ENCODE measurements at places on chromosomes 7 and 10. TPM values are rescaled to one million over a fixed set of nuclear protein-coding genes. Genes with fewer than 3 reads are reported as not detected.

Gene MYL10
- total RNA-seq = not detected

Gene THSD7A
- not detected for total RNA-seq

Gene HACD1
- 4.1 TPM for total RNA-seq

Gene MNX1
- total RNA-seq = not detected

Gene ADCY1
- total RNA-seq = 0.57 TPM

Gene ATE1
- 23.1 TPM for total RNA-seq

Gene GBF1
- 44.0 TPM for total RNA-seq

Gene PWWP2B
- total RNA-seq = 3.0 TPM

Gene LIPM
- total RNA-seq = not detected

Gene LIPJ
- total RNA-seq = not detected

DNA sequence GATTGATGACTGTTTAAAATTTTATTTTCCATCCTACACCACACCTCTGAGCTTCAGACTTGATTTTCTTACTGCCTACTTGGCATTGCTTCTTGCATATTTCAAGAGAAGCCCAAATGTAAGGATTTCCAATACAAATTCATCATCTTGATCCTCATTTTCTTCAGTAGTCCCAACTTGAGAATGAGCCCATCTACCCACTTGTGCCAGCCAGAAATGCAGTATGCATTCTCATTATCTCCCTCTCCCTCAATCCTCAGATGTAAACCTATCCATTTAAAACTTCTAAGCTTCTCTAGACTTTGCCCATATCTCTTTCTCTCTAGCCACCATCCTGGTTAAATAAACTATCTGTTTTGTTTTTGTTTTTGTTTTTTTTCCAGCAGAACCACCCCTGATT is 22.4 kb upstream of the EGFR start:
- DNase-seq = no peak

- no peak for DNase-seq
Measured at GRCh38 chr7:112052993-112053736, 153.0 kb downstream of the DOCK4 start.

DNA sequence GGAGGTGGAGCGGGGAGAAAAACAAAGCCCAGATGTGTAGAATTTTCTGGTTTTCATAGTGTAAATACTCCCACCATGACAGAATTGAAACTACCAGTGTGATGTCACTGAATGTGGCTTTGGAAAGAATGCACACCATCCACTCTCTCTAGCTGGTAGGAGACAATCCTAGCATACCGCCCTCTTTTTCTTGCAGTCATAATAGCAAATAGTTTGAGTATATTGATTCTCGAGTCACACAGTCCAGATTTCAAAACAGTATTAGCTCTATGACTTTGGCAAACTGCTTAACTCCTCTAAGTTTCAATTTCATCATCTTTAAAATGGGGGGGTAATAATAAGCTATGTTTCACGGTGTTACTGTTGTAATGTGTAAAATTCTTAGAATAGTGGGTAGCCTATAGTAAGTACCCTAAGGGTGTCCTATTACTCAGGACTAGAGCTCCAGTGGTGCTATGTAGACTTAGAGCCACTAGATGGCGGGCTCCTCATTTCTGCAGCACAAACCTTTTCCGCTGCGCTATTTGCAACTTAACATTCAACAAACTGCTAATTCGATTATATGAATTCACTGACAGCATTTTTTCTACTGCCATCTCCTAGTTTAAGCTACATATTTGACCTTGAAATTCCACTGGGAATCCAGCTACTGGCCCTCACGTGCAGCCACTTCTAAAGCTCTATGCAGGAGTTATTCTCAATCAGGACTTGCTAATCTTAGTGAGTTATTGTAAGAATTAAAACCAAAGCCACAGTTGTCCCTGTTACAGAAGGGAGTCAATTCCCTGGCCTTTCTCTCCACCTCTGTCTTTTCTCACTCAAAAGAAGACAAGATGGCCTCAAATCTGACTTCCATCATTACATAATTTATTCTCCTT is 18.7 kb downstream of the TAS2R40 start:
- peak; percentile 81 for DNase-seq

GRCh38 chr10:113661332-113661731 is 2.5 kb downstream of the NRAP start:
- DNase-seq = no peak

- DNase-seq = no peak
Measured at GRCh38 chr10:83824099-83824498, 315.2 kb upstream of the GHITM start.

DNA sequence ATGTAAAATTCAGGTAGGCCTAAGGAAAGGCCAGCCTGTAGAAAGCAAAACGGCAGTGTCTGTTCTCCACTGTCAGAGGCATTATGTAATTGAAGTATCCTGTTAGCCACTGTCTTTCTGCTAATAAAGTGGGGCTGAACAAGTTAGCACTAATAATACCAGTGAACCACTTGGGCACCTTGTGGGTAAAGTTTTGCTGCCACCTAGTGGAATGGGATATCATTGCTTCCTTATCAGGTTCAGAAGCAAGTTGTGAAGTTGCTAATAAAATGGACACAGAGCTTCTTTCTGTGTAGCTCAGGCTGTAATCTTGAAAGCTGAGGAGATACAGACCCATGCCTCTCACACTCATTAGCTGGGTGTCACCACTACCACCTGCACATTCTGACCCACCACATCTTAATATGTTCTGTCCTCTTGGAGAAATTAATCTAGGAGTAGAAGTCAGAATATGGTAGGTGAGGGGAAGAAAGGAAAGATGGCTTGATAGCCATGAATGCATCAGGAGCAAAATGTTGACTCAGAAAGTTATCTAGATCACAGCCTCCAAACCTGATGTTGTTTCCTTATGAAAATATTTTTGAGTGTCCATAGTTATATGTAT is 175.1 kb downstream of the SEPTIN7 start:
- peak; percentile 47 for DNase-seq

- DNase-seq = no peak
Measured at GRCh38 chr10:88642209-88642608, 22.0 kb upstream of the LIPF start.

- DNase-seq = no peak
Measured at GRCh38 chr7:95579318-95579717, 17.0 kb downstream of the PDK4 start.

- no peak for DNase-seq
Measured at GRCh38 chr10:49056356-49056755, 59.0 kb downstream of the VSTM4 start.

- DNase-seq = peak; percentile 39
Measured at GRCh38 chr10:97224483-97225435, 39.0 kb upstream of the SLIT1 start.

DNA sequence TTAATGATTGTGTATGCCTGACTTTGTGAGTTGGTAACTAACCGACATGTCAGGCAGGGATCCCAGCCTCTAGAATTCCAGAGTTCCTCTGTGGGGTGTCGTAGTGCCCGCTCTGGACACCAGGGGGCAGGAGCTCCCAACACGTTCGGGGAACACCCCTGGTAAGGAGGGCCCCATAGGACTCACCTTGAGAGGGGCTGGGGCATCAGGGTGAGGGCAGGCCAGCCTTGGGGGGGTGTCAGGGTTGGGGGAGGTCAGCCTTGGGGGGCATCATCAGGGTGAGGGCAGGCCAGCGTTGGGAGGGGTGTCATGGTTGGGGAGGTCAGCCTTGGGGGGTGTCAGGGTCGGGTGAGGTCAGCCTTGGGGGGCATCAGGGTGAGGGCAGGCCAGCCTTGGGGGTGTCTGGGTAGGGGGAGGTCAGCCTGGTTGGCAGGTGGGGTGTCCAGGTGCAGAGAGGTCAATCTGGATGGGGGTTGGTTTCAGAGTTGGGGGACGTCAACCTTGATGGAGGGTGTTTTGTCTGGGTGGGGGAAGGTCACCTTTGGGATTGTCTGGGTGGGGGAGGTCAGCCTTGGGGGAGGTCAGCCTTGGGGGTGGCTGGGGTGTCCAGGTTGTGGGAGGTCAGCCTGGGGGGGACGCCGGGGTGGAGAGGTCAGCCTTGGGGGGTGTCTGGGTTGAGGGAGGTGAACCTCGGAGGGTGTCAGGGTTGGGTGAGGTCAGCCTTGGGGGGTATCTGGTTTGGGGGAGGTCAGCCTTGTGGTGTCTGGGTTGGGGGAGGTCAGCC is 45.6 kb upstream of the SUN1 start:
- DNase-seq = peak; percentile 80

DNA sequence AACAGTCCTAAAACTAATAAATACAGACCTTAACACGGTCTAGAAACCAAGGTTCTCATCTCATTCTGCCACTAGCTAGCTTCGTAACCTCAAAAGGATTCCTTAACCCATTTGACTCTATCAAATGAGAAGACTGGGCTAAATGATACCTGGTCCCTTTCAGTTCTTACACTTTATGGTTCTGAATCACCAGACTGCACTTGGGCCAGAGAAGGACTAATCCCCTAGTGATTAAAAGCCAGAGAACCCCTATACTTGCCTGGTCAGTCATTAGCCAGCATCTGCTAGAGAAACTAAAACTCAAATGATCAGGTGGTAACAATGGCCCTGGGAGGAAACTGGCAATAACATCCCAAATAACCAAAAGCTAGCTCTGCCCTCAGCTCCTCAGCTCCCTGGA is 16.8 kb downstream of the TMEM243 start:
- no peak for DNase-seq

- DNase-seq = no peak
Measured at GRCh38 chr7:83794829-83795228, 145.9 kb upstream of the SEMA3E start.

DNA sequence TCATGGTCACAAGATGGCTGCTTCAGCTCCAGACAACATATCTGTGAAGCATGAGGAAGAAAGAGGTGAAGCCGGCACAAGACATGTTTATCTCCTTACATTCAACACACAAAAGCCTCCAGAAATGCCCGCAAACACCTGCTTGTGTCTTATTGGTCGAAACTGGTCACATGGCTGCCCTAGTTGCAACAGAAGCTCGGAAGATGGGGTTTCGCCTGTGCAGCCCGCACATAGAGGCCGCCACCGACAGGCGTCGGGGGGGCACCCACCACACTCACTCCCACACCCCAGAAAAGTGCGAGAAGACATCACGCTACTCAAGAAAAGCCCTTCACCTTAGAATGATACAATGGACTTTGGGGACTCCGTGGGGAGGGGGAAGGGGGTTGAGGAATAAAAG is 63.0 kb upstream of the MGMT start:
- DNase-seq = no peak

- no peak for DNase-seq
Measured at GRCh38 chr7:52958621-52959140, 76.8 kb upstream of the POM121L12 start.

DNA sequence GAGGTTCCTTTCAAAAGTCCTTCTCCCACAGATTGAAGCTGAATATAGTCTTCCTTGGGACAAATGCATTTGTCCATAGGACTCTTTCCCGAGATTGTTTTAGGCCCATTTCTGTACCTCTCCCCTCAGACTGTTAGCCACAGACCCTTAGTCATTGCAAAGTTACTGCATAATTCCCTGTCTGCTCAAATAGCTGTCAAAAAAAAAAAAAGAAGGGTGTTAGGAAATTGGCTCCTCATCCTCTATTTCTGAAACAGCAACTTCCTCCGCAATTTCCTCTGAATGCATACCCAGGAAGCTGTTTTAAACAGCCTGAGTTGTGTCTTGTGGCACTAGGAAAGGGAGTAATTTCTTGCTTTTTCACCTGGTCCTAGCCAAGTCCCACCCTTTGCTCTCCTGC is 5.4 kb downstream of the LRRC4 start:
- DNase-seq = no peak

DNA sequence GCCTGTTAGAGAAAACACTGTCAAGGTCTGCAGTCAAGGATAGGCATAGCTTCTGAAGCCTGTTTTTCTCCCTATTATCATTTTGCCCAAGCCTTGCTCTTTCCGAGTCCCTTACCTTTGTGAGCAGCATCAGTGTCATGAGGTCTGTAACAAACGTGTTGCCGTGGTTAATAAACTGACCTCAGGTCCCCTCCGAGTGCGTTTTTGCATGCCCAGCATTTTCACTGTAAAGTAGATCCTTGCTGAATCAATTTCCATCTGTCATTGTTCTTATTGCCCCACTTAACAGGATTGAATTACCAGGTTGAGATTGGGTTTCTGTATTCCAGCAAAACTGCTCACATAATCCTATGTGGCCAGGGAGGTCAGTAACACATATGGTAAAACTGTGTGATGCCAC is 110.3 kb downstream of the ZNF248 start:
- no peak for DNase-seq

DNA sequence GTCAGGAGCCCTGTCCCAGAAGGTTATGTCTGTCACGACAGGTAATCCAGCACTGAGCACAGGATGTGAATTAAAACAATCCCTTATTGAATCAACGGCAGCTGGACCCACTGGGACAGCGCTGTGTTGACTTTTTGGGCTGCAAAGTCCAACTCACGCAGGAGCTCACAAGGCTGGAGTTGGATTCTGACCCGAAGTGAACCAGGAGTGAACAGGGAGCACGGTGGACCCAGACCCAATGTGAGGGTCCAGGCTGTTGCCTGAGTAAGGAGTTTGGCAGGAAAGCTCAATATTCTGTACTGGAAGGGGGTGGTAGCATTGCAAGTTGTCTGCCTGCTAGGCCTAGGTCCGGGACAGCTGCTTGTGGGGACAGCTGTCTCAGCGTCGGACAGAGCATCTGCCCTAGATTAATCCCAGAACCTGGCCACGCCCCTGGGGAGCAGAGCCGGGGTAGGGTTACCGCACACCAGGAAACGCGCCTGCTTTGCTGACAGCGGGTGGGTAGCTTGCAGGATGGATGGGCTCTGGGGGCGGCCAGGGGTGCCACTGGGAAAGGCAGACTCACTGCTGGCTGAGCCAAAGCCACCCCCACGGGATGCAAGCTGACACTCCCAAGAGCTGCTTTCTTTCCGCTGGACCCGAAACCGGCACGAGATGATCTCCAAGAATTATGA is 24.0 kb downstream of the COL26A1 start:
- no peak for DNase-seq

DNA sequence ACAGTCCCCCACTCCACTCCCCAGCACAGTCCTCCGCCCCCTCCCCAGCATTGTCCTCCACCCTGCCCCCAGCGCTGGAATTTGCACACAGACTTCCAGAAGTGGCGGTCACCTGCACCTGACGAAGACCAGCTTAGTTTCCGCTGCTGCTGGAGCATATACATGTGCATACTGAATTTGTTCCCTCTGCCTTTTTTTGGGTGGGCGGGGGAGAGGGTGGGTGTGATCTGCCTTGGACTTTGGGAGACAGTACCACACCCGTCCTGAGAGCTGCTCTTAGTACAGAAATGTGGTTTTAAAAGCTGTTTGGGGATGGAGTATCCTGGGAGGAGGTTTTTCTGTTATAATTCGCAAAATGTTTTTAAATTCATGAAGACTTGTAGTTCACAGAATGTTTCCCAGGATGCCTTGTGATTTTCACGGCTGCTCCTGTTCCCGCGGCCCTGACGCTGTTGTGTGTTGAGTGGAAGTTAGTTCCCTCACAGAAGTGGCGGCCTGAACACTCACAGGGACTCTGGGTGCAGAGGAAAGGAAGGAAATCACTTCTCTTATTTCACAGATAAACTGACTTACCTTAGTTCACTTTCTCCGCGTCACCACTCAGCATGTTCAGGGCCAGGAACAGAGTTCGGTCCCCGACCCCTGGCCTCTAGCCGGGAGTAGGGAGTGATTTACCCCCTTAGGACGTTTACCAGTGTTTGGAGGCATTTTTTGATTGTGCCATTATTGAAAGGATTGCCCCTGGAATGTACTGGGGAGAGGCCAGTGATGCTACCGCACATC is 18.6 kb downstream of the PFKP start:
- DNase-seq = no peak

- peak; percentile 16 for DNase-seq
Measured at GRCh38 chr7:52017802-52018679, 701.4 kb upstream of the COBL start.

GRCh38 chr10:112915590-112916572 is 34.2 kb upstream of the TCF7L2 start:
- DNase-seq = no peak
